Lower lobe of right lung (tissue), 2 donors: ENCODE measurements at places on chromosomes 12 and 14. TPM values are rescaled to one million over a fixed set of nuclear protein-coding genes. Genes with fewer than 3 reads are reported as not detected.

Gene SPRYD4
- total RNA-seq = 3.1 TPM

Gene TAPBPL
- total RNA-seq = 32.4 TPM

Gene NTN4
- total RNA-seq = 140 TPM

Gene NPAS3
- total RNA-seq = 0.95 TPM

Gene KRT72
- not detected for total RNA-seq

Gene MYL2
- not detected for total RNA-seq

Gene SINHCAF
- 45.2 TPM for total RNA-seq

DNA sequence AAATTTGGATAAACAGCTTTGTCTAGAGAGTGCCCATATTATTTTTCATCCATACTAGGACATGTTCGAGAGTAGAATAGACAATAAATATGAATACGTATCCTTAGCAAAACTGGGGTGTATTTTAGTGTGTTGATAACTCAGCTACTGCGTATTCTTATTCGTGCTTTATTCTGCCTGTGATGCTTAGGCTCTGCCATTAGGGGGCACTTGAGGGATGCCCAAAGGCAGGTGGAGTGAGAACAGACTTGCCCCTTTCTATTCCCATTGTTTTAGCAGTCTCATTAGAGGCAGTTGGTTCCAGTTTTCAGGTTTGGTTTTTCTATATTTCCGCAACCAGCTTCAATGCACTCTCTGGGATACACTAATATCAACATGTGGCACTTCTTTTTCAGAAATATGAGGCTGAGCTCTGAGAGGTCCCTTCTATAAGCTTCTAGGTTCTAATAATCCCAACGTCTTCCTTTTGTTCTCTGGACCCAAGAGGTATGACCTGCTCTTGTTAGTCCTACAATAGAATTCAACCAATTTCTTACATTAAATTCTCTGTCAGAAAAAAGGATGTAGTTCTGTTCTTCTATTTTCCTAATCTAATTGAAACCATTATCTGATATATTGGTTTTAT is 985.7 kb upstream of the FBXO33 start:
- no peak overlapping the region for H3K4me3 ChIP-seq
- H3K27me3 ChIP-seq = no peaks in the 10 kb centered on the region
- DNase-seq = no peak
- no peaks in the 10 kb centered on the region for H3K4me1 ChIP-seq
- no peak overlapping the region for H3K27ac ChIP-seq

GRCh38 chr12:26867080-26867479 is 34.1 kb upstream of the ITPR2 start:
- H3K36me3 ChIP-seq = no peaks in the 10 kb centered on the region
- no peak overlapping the region for H3K4me3 ChIP-seq
- no peak overlapping the region for H3K27ac ChIP-seq
- H3K4me1 ChIP-seq = peaks cover 18% of the 10 kb centered on the region
- no peaks in the 10 kb centered on the region for H3K27me3 ChIP-seq

GRCh38 chr12:80837342-80837978 is 100.3 kb downstream of the LIN7A start:
- DNase-seq = no peak
- H3K4me1 ChIP-seq = peaks cover 4% of the 10 kb centered on the region
- H3K36me3 ChIP-seq = no peaks in the 10 kb centered on the region
- H3K4me3 ChIP-seq = no peak overlapping the region

GRCh38 chr12:91155990-91156389 is 26.6 kb downstream of the DCN start:
- no peak overlapping the region for H3K27ac ChIP-seq
- H3K4me1 ChIP-seq = no peaks in the 10 kb centered on the region

DNA sequence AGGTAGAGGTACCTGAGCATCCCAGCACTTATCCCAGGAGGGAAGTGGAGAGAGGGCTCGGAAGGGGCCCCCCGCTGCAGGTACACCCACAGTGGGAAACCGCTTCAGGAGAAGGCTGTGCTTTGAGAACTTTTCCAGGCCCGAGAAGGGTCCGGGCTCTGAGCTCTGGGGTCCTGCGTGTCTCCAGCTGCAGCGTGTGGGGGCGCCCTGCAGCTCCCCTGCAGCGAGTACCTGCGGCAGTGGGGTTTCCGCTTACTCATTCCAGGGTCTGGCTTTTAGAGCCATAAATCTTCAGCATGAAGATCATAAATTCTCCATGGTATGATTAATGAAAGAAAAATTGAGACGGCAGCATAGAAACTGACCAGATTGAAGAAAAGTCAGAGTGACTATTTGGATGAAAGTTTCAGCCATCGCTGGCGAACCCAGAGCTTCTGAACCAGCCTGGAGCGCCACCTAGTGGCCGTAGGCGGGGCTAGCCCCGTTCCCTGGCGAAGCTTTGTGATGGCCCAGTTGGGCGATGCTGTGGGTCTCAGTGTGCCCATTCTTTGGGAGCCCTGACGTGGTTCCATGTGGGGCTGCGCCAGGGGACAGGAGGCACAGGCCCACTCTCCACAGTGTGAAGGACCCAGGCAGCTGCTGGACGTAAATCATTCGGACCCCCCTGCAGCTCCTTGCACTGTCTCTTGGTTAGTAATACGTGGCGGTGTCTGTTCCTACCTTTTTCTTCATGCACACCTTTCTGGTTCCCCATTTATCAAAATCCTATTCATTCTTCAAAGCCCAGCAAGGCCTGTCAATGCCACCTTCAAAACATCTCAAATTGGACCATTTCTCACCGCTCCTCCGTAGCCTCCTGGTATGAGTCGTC is 198.2 kb downstream of the TSPAN9 start:
- DNase-seq = peak; percentile 77
- no peak overlapping the region for H3K27ac ChIP-seq
- H3K27me3 ChIP-seq = no peaks in the 10 kb centered on the region

- no peaks in the 10 kb centered on the region for H3K27me3 ChIP-seq
- no peak overlapping the region for H3K4me3 ChIP-seq
- no peak overlapping the region for H3K27ac ChIP-seq
- no peaks in the 10 kb centered on the region for H3K4me1 ChIP-seq
- DNase-seq = no peak
These were observed 255.9 kb downstream of the DPF3 start for GRCh38 chr14:72638021-72638420.

- peaks cover 20% of the 10 kb centered on the region for H3K36me3 ChIP-seq
- DNase-seq = no peak
- no peak overlapping the region for H3K4me3 ChIP-seq
- peaks cover 9% of the 10 kb centered on the region for H3K4me1 ChIP-seq
- H3K27me3 ChIP-seq = no peaks in the 10 kb centered on the region
These were observed 13.9 kb upstream of the PITPNM2 start for GRCh38 chr12:123164710-123165261.

- no peaks in the 10 kb centered on the region for H3K36me3 ChIP-seq
- H3K4me3 ChIP-seq = no peak overlapping the region
- no peaks in the 10 kb centered on the region for H3K4me1 ChIP-seq
- no peaks in the 10 kb centered on the region for H3K27me3 ChIP-seq
- DNase-seq = no peak
These were observed 105.8 kb downstream of the DIO2 start for GRCh38 chr14:80105488-80105994.

DNA sequence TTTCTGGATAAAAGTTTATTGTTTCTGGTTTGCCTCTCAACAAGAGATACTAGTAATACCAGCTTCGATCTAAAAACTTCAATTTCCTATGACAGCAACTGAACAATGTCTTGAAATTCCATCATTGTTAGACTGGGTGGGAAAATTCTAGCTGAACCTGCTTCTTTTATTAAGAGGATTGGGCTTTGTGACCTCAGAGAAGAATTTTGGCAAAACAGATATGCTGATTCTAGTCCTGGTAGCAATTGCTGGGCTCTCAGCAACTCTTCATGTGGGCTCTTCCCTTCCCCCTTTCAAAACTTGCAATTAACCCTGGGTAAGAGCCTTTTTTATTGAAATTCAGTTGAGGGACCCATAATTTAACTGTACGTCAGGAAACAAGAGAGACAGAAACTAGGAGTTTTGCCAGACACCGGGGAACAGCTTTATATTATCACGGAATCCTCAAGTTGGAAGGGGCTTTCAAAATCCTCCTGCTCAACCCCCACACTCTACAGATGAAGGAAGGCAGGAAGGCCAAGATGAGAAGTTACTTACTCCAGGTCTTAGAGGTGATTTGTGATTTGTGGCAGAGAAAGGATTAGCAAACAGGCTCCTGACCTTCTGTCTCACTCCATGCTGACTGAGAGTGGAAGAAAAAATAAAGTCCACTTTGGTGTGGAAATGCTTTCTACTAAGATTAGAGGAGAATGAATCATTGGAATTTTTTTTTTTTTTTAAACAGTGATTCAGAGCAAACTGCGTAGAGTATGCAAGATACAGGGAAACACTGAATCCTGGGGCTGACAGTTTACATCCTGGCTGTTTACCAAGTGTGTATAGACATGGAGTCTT is 239.0 kb upstream of the ATP2B1 start:
- DNase-seq = no peak
- peaks cover 27% of the 10 kb centered on the region for H3K4me1 ChIP-seq
- no peak overlapping the region for H3K4me3 ChIP-seq
- H3K27me3 ChIP-seq = no peaks in the 10 kb centered on the region
- H3K36me3 ChIP-seq = no peaks in the 10 kb centered on the region

GRCh38 chr12:86697916-86698640 is 441.9 kb upstream of the MGAT4C start:
- no peak overlapping the region for H3K27ac ChIP-seq
- H3K36me3 ChIP-seq = no peaks in the 10 kb centered on the region
- H3K4me1 ChIP-seq = no peaks in the 10 kb centered on the region
- no peaks in the 10 kb centered on the region for H3K27me3 ChIP-seq

- DNase-seq = no peak
- no peaks in the 10 kb centered on the region for H3K27me3 ChIP-seq
- H3K36me3 ChIP-seq = peaks cover 19% of the 10 kb centered on the region
- H3K4me1 ChIP-seq = peaks cover 42% of the 10 kb centered on the region
- H3K27ac ChIP-seq = no peak overlapping the region
These were observed 3.6 kb downstream of the CFL2 start for GRCh38 chr14:34710744-34711143.

- H3K27me3 ChIP-seq = no peaks in the 10 kb centered on the region
- H3K27ac ChIP-seq = no peak overlapping the region
- DNase-seq = no peak
- H3K4me3 ChIP-seq = no peak overlapping the region
- H3K36me3 ChIP-seq = no peaks in the 10 kb centered on the region
- H3K4me1 ChIP-seq = peaks cover 36% of the 10 kb centered on the region
These were observed 22.4 kb upstream of the CD9 start for GRCh38 chr12:6177642-6178358.

- H3K4me3 ChIP-seq = peak overlapping the region; percentile 59
- DNase-seq = no peak
- peak overlapping the region; percentile 86 for H3K27ac ChIP-seq
- no peaks in the 10 kb centered on the region for H3K27me3 ChIP-seq
- H3K4me1 ChIP-seq = peaks cover 35% of the 10 kb centered on the region
These were observed 337 bp downstream of the ZC2HC1C start for GRCh38 chr14:75069811-75070145.

GRCh38 chr14:69004731-69005431 is 25.8 kb upstream of the ACTN1 start:
- no peak for DNase-seq
- H3K4me1 ChIP-seq = peaks cover 5% of the 10 kb centered on the region
- H3K27me3 ChIP-seq = no peaks in the 10 kb centered on the region
- H3K36me3 ChIP-seq = no peaks in the 10 kb centered on the region
- H3K4me3 ChIP-seq = no peak overlapping the region
- H3K27ac ChIP-seq = no peak overlapping the region

DNA sequence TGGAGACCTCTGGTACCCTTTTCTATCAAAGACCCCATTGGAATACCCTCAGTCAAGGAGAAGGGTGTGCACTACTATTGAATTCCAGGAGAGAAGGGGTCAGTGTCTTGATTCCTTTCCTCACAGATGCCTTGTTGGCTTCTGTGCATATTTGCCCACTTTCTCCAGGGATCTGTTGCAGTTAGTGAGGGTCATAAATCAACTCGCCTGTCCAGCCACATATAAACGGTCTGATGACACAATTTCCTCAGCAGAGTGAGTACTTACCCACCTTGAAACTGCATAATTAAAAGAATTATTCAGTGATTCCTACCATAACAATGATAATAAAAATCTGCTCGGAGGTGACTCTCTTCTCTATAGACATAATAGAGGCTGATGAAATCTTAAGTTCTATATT is 13.9 kb upstream of the DCD start:
- no peaks in the 10 kb centered on the region for H3K36me3 ChIP-seq
- no peak for DNase-seq
- H3K4me3 ChIP-seq = no peak overlapping the region
- H3K4me1 ChIP-seq = no peaks in the 10 kb centered on the region
- H3K27ac ChIP-seq = no peak overlapping the region
